ENCODE measurements at places on chromosomes 7 and 10. TPM values are rescaled to one million over a fixed set of nuclear protein-coding genes. Genes with fewer than 3 reads are reported as not detected.

DNA sequence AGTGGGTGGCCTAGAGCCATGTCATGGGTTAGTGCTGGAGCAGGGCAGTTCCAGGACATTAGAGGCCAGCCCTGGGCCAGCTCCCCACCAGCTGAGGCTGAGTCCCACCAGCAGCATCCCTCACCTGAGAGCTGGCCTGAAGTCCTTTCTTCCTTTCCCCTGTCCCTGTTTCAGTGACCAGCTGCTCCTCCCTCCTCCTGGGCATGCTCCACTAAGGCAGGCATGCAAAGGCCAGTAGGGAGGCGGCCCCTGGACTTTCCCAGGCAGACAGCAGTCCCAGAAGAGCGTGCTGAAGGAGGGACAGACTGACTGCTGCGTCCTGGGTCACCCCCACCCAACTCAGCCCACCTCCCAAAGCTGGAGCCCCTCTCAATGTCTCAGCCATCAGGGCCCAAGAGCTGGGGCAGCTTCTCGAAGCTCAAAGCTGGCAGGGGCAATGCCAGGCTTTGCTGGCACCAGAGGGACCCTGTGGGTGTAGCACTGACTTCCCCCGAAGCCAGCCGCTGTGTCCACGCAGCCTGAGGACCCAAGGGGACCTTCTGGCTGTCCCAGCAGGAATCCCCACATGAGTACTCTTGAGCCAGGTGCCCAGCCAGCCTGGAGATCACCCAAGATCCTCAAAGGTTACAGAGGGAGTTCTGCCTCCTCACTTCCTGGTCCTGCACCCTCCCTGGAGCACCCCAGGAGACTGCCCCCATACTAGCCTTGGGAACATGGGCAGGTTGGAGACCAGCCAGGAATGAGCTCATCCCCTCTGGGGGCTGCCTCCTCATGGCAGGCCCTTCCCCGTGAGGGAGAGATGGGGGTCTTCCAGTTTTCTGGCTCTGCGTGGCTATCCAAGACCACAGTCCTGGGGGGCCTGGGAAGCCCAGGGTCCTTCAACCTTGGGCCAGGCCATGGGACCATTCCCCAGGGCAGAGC is 35.2 kb upstream of the RET start:
- H3K4me1 ChIP-seq, result no peaks in the 10 kb centered on the region
- no peak for DNase-seq
- H3K4me3 ChIP-seq, result no peak overlapping the region
- H3K36me3 ChIP-seq, result no peaks in the 10 kb centered on the region
- H3K27me3 ChIP-seq, result no peaks in the 10 kb centered on the region

GRCh38 chr7:132499487-132499886 is 76.8 kb downstream of the PLXNA4 start:
- peaks cover 3% of the 10 kb centered on the region for H3K4me1 ChIP-seq
- no peak overlapping the region for H3K4me3 ChIP-seq
- no peak for DNase-seq
- H3K27me3 ChIP-seq, result no peaks in the 10 kb centered on the region
- no peak overlapping the region for H3K27ac ChIP-seq
- H3K36me3 ChIP-seq, result no peaks in the 10 kb centered on the region

GRCh38 chr7:69659983-69660382 is 61.7 kb downstream of the AUTS2 start:
- no peaks in the 10 kb centered on the region for H3K27me3 ChIP-seq
- H3K36me3 ChIP-seq, result no peaks in the 10 kb centered on the region
- H3K4me1 ChIP-seq, result peaks cover 7% of the 10 kb centered on the region
- H3K27ac ChIP-seq, result no peak overlapping the region
- DNase-seq, result peak; percentile 66
- no peak overlapping the region for H3K4me3 ChIP-seq

DNA sequence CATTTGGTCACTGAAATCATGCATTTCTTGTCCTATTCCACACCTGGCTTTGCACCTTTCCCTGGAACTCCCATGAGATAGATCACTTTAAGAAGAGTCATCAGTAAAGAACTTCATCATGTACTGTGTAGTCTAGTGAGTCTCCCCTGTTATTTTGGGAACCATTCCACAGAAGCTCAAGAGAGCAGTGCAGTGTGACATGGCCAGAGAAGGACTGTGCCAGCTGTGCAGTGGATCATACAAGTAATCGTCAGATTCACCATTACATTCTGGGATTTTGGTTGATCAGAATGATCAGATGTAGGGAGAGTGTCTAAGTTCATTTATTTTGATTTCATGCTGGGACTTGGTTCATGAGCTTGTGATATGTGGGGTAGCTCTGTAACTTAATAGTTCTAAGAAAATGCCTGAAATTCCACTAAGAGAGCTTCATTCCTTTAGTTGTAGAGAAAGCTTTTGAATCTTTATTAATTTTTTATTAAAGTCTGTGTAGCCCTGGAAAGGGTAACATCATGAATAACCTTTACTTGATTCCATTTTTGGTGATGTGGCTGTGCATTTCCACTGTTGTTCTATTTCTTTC is 166.8 kb downstream of the SUGCT start:
- DNase-seq, result peak; percentile 78
- H3K36me3 ChIP-seq, result no peaks in the 10 kb centered on the region
- H3K27me3 ChIP-seq, result no peaks in the 10 kb centered on the region
- peak overlapping the region; percentile 98 for H3K27ac ChIP-seq
- H3K4me3 ChIP-seq, result no peak overlapping the region

- H3K36me3 ChIP-seq, result no peaks in the 10 kb centered on the region
- no peak overlapping the region for H3K4me3 ChIP-seq
- DNase-seq, result no peak
- no peaks in the 10 kb centered on the region for H3K27me3 ChIP-seq
These were observed 36.3 kb downstream of the RBM20 start for GRCh38 chr10:110680273-110681020.

DNA sequence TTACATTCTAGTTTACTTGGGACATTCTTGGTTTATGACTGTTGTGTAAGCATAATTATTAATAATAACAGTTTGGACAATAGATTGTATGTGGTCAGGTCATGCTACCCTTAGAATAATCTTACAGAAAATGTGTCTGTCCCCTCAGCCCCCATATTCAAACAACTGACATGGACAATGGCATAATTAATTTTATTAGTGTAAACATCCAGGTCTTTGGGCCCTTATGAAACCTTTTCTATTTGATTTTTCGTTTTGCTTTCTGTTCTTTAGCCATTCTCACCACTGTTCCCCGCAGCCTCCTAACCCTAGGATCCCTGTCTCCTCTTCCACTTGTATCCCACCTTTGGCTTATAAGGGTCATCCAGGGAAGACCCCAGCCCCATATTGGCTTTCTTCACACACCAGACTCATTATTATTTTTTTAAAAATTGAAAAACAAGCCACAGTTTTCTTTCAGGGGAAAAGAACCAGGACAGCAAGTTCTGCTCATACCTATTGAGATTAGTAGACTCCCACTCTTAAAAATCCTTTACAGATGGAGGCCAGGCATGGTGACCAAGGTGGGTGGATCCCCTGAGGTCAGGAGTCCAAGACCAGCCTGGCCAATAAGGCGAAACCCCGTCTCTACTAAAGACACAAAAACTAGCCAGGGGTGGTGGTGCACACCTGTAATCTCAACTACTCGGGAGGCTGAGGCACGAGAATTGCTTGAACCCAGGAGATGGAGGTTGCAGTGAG is 11.5 kb downstream of the VIM start:
- no peak for DNase-seq
- H3K4me3 ChIP-seq, result no peak overlapping the region
- H3K36me3 ChIP-seq, result peaks cover 30% of the 10 kb centered on the region
- peaks cover 4% of the 10 kb centered on the region for H3K4me1 ChIP-seq
- H3K27ac ChIP-seq, result peak overlapping the region; percentile 48
- no peaks in the 10 kb centered on the region for H3K27me3 ChIP-seq

The COX15 gene
- 33.4 TPM for total RNA-seq

The ADAM22 gene
- total RNA-seq, result 1.5 TPM

The BTBD16 gene
- not detected for total RNA-seq

The TMEM270 gene
- not detected for total RNA-seq

The NRG3 gene
- total RNA-seq, result 2.3 TPM

The FAM237B gene
- total RNA-seq, result not detected

The PNLIPRP1 gene
- not detected for total RNA-seq

Data from astrocyte (in vitro differentiated cells and primary cell).